ENCODE measurements at places on chromosomes 1 and 21. TPM values are rescaled to one million over a fixed set of nuclear protein-coding genes. Genes with fewer than 3 reads are reported as not detected.

Gene SRP9
- polyA plus RNA-seq: 295 TPM

Gene VANGL1
- 6.7 TPM for polyA plus RNA-seq

Gene IVL
- not detected for polyA plus RNA-seq

Gene NCMAP
- polyA plus RNA-seq: not detected

Gene ANKRD45
- not detected for polyA plus RNA-seq

Gene SYTL1
- 1.3 TPM for polyA plus RNA-seq

GRCh38 chr1:162992945-162993344 is 76.2 kb upstream of the RGS4 start:
- H3K36me3 ChIP-seq: no peaks in the 10 kb centered on the region
- H3K4me3 ChIP-seq: no peak overlapping the region
- H3K27me3 ChIP-seq: no peaks in the 10 kb centered on the region
- peaks cover 4% of the 10 kb centered on the region for H3K4me1 ChIP-seq

- H3K27me3 ChIP-seq: peaks cover 59% of the 10 kb centered on the region
- H3K36me3 ChIP-seq: no peaks in the 10 kb centered on the region
- DNase-seq: no peak
- no peaks in the 10 kb centered on the region for H3K4me1 ChIP-seq
Measured at GRCh38 chr1:110210604-110211495, 736 bp downstream of the KCNC4 start.

DNA sequence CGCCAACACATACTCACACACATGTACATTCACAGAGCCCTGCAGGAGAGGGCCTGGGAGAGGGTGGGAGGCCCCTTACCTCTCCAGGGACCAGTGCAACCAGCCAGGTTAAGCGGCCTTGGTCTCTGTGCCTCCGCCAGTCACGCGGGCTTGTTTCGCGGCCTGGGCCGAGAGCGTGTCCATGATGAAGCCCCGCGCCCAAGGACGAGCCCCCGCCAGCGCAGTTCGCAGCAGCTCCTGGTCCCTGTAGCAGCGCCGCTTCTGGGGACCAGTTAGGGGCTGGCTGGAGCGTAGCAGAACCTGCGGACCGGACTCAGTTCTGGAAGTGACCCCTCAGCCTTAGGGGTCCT is 7.3 kb upstream of the FAM167B start:
- no peak overlapping the region for H3K27ac ChIP-seq
- H3K27me3 ChIP-seq: no peaks in the 10 kb centered on the region
- no peak for DNase-seq
- H3K36me3 ChIP-seq: peaks cover under 1% of the 10 kb centered on the region
- peaks cover 16% of the 10 kb centered on the region for H3K4me1 ChIP-seq

- H3K4me3 ChIP-seq: no peak overlapping the region
- H3K27ac ChIP-seq: no peak overlapping the region
- peak; percentile 69 for DNase-seq
- H3K27me3 ChIP-seq: no peaks in the 10 kb centered on the region
- H3K36me3 ChIP-seq: no peaks in the 10 kb centered on the region
- H3K4me1 ChIP-seq: peaks cover 4% of the 10 kb centered on the region
Measured at GRCh38 chr1:115411371-115412063, 73.5 kb upstream of the NGF start.

DNA sequence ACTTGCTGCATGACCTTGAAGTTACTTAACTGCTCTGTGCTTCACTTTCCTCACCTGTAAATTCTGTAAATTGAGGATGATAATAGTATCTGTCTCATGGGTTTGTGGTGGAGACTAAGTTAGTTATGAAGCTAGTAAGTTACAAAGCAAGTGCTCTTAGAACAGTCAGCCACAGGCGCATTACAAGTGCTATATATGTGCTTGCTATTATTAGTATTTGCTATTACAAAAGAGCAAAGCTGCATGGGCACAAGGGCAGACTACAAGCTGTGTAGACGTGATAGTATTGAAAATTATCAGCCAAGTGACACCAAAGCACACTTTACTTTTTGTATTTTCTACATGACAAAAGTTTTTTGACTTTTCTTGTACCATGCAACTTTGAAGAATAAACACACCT is 150.9 kb upstream of the CTTNBP2NL start:
- H3K27ac ChIP-seq: no peak overlapping the region
- no peak overlapping the region for H3K4me3 ChIP-seq
- H3K4me1 ChIP-seq: no peaks in the 10 kb centered on the region
- H3K27me3 ChIP-seq: peaks cover 2% of the 10 kb centered on the region

DNA sequence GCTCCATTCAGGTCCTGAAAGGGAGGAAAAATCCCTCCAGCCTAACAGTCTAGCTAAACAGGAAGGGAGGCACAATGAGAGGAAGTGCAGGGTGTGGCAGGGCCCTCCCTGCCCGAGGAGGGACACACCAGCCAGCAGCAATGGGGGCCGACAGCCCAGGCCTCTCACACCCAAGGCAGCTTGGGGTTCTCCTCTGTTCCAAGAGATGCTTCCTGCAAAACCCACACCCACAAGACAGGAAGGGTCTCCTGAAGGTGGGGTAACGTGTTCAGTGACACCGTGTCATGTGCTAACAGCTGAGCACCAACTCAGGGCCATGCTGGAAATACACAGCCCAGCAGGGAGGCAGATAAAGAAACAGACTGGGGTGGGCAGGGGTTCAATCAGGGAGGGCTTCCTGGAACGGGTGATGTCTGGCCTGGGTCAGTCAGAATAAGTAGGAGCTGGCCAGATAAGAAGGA is 10.2 kb downstream of the ECE1 start:
- H3K36me3 ChIP-seq: peaks cover 23% of the 10 kb centered on the region
- H3K4me1 ChIP-seq: peaks cover 26% of the 10 kb centered on the region
- H3K27me3 ChIP-seq: no peaks in the 10 kb centered on the region
- H3K4me3 ChIP-seq: no peak overlapping the region
- DNase-seq: no peak

- no peaks in the 10 kb centered on the region for H3K36me3 ChIP-seq
Measured at GRCh38 chr1:7726623-7727022, 44.5 kb upstream of the VAMP3 start.

DNA sequence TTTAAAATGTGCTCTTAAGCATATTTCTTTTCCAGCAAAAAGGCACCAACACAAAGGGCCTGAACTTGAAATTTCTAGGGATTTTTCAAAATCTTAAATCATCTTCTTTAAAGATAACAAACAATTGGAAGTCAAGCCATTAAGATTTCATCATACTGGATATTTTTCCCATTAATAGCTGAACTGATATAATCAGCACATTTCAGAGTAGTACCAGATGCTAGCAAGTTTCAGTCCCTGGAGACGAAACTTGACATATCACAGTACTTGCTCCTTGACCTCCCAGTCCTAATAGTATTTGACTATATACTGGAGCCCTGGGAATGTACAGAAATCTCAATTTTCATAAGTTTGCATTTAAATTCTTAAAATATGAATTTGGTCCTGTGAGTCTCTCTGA is 10.2 kb upstream of the CDC7 start:
- no peaks in the 10 kb centered on the region for H3K36me3 ChIP-seq
- DNase-seq: no peak
- peaks cover 2% of the 10 kb centered on the region for H3K27me3 ChIP-seq
- no peak overlapping the region for H3K4me3 ChIP-seq
- no peaks in the 10 kb centered on the region for H3K4me1 ChIP-seq

DNA sequence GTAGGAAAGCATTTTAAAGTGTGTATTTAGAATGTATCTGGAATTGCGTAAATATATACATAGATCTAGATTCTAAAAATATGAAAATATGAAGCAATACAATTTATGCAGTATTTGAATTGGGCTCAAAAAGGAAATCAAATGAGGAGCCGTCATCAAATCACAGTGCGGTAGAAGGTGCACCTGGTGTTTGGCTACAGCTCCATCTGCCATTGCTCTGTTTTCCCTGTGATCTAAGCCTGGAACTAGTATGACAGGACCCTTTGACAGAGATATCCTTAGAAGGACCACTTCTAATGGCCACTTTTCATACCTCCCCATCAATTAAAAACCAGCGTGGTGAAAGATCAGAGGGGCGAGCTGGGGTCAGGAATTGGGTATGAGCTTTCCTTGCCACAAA is 202.6 kb downstream of the NFIA start:
- H3K27ac ChIP-seq: no peak overlapping the region
- no peaks in the 10 kb centered on the region for H3K27me3 ChIP-seq

DNA sequence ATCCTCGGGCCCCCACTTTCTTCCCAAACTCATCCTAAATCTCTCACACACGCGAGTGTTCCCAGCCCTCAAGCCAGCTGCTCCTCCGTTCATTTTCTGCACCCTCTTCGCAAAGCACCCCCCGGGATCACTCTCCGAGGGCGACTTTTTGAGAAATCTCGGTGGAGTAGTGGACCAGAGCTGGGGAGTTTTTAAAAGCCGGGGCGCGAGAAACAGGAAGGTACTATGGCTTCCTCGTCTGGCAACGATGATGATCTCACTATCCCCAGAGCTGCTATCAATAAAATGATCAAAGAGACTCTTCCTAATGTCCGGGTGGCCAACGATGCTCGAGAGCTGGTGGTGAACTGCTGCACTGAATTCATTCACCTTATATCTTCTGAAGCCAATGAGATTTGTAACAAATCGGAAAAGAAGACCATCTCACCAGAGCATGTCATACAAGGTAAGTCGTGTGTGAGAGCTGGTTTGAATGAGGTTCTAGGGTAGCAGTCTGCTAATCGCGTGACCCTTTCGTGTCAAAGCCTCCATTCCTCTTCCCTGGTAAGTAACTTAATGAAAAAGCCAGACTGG is 800 bp downstream of the DR1 start:
- H3K27me3 ChIP-seq: no peaks in the 10 kb centered on the region
- H3K4me3 ChIP-seq: peak overlapping the region; percentile 83
- H3K27ac ChIP-seq: peak overlapping the region; percentile 93
- 0 out of 2 replicates have a peak, but pooled peaks cover 1% of the 10 kb centered on the region for H3K4me1 ChIP-seq

Measured in IMR-90 (cell line).